ENCODE measurements at places on chromosomes 4 and X.
A peak's percentile ranks its signal among the peaks of the same experiment; 100 is the strongest.

- DNase-seq, result peak; percentile 46
Measured at GRCh38 chr4:15655223-15656037, at the start of gene FBXL5. Gene FBXL5, minus strand, starts transcription at chr4:15655357. Its CDS starts 70 bp downstream, at chr4:15655287.

DNA sequence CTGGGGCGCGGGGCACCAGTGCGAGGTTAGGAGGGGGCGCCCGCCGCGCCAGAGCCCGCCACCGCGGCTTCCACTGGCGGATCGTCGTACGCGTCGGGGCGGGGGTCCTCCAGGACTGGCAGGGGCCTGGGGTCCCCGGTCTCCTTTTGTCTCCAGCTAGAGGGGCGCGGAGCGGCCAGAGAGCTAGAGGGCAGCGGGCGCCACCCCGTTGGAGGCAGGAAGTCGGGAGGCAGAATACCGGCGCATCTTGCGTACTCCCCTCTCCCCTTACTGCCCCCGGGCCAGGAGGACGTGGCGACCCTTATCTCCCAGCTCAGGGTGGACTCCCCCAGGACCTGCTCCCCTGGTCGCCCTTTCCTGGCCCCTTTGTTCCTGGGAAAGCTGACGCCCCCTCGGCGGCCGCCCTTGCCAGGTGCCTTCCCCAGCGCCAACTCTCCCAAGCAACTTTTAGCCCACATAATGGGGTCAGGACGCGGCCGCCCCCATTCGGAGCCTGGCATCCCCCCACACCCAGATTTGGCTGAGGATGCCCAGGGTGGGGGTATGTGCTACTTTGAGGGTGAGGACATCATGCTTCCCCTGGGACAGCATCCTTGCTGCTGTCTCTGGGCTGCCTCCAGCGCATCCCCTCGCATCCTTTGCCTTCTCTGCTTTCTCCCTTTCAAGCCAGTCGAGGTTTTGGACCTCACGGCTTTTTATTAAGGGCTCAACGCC, 933 bp downstream of the CNKSR2 start:
- no peak for DNase-seq

DNA sequence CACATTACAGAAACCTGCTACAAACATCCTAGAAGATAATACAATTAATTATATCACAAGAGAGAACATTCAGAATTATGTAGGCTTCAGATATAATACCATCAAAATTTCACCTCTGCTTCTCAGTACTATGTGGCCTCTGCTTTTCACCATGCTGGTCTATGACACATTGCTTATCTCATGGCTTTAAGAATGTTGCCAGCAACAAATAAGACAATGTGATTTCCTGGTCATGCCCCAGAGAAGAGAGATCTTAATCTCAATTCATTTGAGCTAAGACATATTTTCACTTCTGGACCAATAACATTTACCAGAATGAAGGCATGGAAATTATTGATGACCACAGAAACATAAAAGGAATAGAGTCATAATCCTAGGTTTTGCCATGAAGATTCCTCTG, 1233.4 kb upstream of the ADGRL3 start:
- DNase-seq, result no peak

GRCh38 chrX:49309401-49309981, 6.0 kb downstream of the GAGE10 start:
- DNase-seq, result no peak

- no peak for DNase-seq
Measured at GRCh38 chr4:43316813-43317212, 424.3 kb downstream of the GRXCR1 start.

DNA sequence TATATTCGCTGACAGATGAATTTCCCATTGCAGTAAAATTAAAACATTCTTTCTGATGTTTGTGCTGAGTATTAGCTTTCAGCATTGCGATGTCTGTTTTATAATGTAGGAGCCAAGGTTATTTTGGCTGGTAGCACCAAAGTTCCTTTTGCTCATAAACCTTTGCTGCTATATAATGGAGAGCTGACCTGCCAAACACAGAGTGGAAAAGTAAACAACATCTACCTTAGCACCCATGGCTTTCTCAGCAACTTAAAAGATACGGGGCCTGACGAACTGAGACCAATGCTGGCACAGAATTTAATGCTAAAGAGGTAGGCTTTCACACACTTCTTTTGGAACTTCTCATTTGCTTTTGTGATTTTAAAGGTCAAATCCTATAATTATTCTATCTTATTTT, 46.0 kb downstream of the WDR19 start:
- DNase-seq, result no peak

DNA sequence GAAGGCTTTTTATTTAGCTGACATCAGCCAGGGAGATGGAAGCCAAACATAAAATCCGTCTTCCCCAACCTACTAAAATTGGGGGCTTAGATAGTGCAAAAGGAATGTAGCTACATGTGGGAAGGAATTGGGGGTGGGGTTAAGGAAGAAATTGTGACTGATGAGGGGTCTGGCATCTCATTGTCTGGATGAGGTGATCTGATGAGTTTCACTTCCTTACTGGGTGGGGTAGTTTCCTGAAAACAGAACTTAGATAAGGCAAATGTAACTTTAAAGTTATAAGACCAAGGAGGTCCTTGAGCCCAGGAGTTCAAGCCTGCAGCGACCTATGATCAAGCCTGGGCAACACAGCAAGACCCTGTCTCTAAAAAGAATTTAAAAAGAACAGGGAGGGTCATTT, 105.5 kb upstream of the NEIL3 start:
- DNase-seq, result no peak

DNA sequence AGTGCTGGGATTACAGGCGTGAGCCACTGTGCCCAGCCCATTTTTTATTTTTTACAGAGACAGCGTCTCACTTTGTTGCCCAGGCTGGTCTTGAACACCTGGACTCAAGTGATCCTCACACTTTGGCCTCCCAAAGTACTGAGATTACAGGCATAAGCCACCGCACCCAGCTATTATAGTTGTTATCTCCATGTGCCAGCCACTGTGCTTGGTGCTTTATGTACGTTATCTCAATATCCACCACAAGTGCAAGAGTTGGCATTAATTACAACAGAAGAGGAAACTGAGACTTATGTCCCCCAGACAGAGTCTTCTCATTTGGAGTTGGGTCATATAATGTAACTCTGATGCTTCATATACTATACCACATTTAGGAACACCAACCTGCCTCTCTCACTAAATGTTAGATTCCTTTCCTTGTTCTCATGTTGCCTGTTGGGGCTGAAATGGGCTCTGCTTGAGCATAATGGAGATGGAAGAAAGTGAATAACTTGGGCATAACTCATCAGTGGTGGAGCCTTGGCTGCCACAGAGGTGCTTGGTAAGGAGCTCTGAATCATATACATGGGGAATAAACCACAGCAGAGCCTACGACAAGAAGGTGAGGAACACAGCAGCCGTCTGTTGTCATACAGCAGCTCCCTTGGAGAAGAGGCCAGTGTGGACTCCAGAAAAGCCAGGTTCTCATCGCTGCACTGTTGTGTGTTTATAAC, 84.3 kb downstream of the SPRY1 start:
- DNase-seq, result no peak

- DNase-seq, result no peak
Measured at GRCh38 chr4:186485561-186486062, 69.8 kb downstream of the MTNR1A start.

- DNase-seq, result no peak
Measured at GRCh38 chr4:78691971-78692821, 84.0 kb upstream of the BMP2K start.

DNA sequence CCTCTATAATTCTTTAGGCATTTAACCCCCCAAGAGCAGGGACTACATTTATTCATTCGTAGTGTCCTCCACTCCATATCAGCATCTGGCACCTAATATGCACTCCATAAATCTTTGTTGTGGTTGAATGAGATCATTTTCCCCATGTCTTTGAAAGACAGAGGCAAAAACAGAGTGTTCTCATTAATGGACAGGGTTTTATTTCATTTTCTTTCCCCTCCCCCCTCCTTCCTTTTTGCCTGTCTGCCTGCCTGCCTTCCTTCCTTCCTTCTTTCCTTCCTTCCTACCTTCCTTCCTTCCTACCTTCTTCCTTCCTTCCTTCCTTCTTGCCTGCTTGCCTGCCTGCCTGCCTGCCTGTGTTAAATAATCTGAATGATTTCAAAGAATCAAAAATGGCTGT, 83.2 kb downstream of the SHROOM3 start:
- DNase-seq, result no peak

- no peak for DNase-seq
Measured at GRCh38 chrX:47844117-47844516, 7.4 kb downstream of the ZNF81 start.

- no peak for DNase-seq
Measured at GRCh38 chr4:78057135-78057599, at the start of gene FRAS1. Gene FRAS1, plus strand, starts transcription at chr4:78057323. Its CDS starts 687 bp downstream, at chr4:78058010.

- DNase-seq, result no peak
Measured at GRCh38 chr4:154595807-154596206, 5.3 kb upstream of the FGA start.

GRCh38 chr4:7167706-7168105, 24.6 kb upstream of the SORCS2 start:
- DNase-seq, result no peak

GRCh38 chr4:35228313-35228712, 1016.0 kb downstream of the ARAP2 start:
- DNase-seq, result no peak

DNA sequence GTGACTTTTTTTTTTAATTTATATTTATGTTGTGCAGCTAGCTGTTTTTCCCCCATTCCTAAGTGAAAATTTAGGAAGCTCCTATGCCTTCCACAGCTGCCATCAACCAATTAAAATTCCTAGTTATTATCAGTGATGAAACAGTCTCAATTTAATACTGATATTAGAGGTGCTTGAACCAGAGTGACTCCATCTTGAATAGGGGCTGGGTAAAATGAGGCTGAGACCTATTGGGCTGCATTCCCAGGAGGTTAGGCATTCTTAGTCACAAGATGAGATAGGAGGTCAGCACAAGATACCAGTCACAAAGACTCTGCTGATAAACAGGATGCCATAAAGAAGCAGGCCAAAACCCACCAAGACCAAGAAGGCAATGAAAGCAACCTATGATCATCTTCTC, 136.7 kb downstream of the DCHS2 start:
- no peak for DNase-seq

DNA sequence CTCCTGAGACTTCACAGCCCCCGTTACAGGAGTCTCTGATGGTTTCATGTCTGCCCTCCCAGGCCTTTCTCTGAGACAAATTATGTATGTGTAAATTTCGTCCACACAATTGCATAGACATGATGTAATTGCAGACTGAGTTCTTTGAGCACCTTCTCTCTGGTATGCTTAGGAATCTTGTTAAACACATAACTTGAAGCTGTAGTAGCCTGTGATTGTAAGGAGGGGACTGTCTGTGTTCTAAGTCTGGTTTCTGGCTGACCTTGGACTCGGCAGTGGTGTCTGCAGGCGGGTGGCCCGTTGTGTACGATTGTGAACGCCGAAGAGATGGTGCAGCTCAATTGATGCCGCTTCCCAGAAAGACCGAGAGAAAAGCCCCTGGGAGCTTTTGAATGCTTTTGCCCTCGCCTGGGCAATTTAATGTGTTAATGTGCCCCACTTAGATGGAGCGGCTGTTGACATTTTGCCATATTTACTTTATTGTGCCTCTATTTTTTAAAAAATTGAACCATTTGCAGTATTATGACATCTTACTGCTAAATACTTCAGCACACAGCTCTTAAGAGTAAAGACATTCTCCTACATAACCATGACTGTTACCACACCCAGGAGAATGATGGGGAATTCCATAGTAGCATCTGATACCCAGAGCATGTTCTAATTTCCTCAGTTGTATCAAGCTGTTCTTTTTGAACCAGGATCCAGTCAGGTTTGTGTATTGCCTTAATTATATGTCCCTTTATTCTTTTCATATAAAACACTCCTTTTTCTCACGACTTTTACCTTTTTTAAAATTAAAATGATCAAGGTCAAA, 58.4 kb upstream of the TADA2B start:
- no peak for DNase-seq

- DNase-seq, result no peak
Measured at GRCh38 chr4:55933611-55934010, 15.1 kb upstream of the CEP135 start.

- DNase-seq, result no peak
Measured at GRCh38 chrX:106300656-106301055, 132.6 kb downstream of the PWWP3B start.

DNA sequence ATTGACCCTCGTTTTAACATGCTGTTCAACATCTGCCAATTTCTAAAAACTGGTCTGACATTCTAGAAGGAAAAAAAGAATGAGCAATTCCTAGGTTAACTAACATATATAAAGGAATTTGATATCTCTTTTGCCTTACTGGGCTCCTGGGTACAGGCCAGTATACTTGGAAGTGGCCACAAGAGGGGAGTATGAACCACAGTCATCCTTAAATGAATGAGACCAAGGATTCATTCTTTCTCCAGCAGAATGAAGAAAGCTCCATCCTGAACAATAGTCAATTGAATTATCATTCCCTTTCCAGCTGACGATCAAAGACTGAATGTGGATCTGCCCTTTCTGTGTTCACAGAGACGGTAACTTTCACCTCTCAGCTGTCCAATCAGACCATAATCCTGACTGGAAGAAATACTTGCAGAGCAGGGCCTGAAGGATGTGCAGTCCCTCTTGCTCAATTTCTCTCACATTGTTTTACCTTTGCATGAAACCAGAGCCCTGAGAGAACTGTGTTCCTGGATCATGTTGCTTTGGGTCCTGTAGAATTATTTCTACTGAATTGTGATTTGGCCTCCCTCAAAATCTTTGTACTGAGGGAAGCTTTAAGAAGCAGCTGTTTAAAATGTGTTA, 14.8 kb upstream of the SPARCL1 start:
- DNase-seq, result no peak

GRCh38 chrX:130682990-130683389, 220.0 kb downstream of the ENOX2 start:
- no peak for DNase-seq

DNA sequence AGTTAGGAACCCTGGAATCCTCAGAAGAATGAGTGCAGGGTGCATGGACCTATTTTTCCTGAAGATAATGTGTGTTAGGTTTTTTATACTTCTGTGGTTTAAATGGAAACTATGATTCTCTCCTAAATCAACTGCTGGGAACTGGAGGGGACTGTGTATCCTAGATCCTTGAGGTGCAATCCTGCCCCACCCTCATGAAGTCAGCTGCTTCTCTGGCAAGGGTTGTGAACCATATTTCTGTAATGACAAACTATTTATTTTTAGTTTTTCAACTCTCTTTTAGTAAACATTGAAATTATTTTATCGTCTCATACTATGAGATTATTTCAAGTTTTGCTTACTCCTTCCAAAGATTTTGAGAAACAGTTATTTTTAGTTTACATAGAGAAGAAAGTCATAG, 25.8 kb upstream of the VEGFC start:
- DNase-seq, result no peak

DNA sequence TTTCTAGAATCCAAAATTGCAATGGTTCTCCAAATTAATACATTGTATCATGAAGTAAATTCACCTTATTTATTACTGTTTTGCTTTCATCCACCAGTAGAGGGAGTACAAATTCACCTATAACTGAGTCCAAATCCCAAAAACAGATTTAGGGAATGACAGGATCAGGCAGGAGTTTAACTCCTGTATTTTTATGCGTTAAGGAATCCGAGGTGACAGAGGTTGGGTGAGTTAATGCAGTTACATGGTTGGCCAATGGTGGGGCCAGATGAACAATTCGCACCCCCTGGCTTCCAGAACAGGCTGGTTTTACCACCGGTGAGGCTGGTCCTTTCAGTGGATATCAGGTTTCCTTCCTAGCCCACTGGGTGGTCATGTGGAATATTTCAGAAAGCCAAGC, 82.4 kb downstream of the MTNR1A start:
- DNase-seq, result no peak

- no peak for DNase-seq
Measured at GRCh38 chr4:8410641-8411271, 29.8 kb downstream of the ACOX3 start.
